Eye (tissue), 1 donor: ENCODE measurements at places on chromosomes 7 and 10.
A peak's percentile ranks its signal among the peaks of the same experiment; 100 is the strongest.

DNA sequence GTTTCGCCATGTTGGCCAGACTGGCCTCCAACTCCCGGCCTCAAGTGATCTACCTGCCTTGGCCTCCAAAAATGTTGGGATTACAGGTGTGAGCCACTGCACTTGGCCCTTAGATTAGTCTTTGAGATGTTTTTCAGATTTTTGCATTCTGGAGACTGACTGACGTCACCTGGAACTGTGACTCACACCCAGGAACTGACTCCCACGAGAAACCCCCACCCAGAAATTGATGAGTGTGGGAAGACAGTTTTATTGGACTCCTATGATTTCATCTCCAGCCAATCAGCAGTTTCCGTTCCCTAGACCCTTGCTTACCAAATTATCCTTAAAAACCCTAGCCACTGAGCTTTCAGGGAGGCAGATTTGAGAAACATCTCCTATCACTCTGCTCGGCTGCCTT lies 867.3 kb downstream of the TYW1 start:
- DNase-seq = no peak

DNA sequence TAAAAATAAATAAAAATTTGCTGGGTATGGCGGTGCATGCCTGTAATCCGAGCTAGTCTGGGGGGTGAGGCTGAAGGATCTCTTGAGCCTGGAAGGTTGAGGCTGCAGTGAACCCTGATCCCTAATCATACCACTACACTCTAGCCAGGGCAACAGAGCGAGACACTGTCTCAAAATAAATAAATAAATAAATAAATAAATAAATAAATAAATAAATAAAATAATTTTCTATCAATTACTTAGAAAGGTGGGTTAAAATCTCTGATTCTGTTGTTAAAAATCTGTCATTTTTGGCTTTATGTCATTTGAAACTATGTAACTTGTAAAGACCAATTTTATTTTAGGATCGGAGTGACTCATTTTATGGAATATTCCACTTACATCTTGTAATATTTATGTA lies 958.6 kb downstream of the NXPH1 start:
- no peak for DNase-seq

DNA sequence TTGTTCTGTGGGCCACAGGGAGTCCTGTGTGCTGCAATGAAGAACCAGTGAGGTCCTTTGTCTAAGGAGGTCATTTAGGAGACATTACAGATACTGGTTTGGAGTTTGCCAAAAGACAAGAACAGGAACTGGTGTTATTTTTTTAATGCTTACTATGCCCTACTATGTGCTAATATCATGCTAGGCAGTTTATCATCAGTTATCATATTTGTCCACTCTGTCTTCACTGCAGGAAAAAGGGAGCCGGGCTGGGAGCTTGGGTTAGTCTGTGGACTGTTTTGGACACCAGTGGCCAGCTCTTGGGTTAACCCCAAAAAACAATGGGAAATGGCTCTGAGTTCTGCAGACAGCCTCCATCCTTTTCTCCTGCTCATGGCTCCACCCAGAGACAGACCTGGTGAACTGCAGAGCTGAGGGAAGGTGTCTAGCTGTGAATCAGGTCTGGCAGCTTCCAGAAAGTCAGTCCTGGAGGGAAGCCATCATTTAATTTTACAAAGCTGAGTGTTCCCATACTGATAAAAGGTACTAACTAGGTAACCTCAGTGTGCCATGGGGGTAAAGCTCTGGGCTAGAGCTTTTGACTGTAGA lies 101.2 kb upstream of the ZNF746 start:
- DNase-seq = peak; percentile 17

GRCh38 chr7:6409944-6410693 lies 37.6 kb downstream of the DAGLB start:
- DNase-seq = no peak

DNA sequence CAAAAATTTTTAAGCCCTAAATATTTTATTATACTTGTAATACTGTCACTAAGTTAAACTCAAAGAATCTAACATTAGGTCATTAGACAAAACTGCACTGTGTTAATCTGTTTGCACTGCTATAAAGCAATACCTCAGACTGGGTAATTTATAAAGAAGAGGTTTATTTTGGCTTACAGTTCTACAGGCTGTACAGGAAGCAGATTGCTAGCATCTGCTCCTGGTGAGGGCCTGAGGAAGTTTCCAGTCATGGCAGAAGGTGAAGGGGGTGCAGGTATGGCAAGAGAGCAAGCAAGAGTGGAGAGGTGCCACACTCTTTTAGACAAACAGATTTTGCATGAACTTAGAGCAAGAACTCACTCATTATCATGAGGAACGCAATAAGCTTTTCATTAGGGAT lies 125.7 kb downstream of the IMMP2L start:
- DNase-seq = no peak

- DNase-seq = no peak
Measured at GRCh38 chr7:116872026-116872425, 9.6 kb downstream of the CAPZA2 start.

DNA sequence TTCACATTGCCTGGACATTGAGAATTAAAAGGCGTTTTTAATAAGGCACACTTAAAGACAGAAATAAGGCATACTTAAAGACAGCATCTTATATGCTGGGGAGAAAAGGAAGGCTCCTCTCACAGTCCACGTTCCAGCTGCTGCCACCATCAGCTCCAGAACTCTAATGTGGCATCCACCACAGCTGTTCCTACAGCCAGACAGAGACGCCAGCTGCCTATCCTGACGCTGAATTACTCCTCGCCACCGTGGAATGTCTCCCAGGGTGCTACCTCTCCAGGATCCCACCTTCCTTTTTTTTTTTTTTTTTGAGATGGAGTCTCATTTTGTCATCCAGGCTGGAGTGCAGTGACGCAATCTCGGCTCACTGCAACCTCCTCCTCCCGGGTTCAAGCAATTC lies 30.8 kb downstream of the SLC37A3 start:
- DNase-seq = no peak

DNA sequence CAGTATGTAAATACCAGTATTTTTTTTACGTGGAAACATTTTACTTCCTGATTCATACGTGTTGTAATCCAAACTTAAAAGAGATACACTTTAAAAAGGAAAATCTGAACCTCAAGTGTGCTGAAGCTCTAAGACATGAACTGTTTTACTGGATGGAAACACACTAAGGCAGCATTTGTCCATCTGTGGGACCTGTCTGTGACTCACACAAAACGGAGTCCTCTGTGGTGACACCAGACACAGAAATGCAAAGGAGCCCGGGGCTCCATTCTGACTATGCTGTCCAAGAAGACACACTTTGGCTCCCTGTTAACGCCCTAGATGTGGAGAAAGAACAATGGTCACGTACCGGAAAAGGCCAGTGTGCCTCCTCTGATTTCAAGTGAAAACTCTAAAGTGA lies 23.9 kb downstream of the RNF133 start:
- DNase-seq = no peak

DNA sequence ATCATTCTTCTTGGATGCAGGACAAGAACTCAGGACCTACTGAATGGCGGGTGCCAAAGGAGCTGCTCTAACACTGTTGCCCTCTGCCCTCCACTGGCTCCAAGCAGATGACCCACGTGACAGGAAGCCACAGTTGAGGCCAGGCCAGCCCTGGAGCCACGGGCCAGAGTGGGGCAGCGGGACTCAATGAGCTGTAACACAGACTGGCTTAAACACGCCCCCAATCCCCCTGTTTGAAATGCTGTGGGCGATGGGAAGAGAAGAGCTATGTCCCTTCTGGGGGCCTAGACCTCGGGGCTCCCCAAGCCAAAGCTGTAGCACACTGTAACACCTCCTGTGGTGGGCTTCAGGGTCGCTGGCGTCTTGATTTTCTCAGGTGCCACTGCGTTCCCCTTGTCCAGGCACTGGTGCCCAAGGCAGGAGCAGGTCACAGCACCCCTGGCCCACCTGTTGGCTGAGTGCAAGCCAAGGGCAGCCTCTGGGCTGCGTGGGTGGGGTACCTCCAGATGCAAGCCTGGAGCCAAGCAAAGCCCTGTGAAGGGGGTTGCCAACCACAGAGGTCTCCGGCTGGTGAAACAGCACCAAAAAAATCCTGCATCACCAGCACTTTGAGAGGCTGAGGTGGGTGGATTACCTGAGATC lies 18.6 kb upstream of the ZMIZ2 start:
- no peak for DNase-seq

DNA sequence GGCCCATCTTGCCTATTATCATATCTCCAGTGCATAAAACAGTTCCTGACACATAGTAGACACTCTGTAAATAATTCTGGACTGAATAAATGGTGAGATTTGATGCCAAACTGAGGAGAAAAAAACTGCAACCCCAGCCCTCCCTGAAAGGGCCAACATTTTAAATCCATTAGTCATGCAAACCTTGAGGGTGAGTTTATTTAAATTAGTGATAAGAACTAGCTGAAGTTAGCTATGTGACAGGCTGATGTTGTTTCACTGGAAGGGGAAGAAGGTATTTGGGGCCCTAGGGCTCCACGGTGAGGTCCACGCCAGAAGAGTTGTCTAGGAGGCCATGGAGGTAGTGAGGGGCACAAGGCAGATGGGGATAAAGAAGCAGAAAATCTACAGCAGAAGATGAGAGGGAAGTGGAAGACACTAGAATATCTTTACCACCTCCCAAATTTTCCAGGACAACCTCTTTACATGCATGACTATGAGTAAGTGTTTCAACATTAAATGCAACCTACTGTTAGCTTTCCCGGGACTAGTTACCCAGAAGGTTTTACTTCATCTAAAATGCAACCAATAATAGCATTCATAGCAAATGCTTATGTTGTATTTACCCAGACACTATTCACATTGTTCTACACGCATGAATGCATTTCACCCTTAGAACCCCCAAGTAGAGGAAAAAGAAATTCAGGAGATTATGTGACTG lies 183.2 kb upstream of the LYZL1 start:
- DNase-seq = no peak

DNA sequence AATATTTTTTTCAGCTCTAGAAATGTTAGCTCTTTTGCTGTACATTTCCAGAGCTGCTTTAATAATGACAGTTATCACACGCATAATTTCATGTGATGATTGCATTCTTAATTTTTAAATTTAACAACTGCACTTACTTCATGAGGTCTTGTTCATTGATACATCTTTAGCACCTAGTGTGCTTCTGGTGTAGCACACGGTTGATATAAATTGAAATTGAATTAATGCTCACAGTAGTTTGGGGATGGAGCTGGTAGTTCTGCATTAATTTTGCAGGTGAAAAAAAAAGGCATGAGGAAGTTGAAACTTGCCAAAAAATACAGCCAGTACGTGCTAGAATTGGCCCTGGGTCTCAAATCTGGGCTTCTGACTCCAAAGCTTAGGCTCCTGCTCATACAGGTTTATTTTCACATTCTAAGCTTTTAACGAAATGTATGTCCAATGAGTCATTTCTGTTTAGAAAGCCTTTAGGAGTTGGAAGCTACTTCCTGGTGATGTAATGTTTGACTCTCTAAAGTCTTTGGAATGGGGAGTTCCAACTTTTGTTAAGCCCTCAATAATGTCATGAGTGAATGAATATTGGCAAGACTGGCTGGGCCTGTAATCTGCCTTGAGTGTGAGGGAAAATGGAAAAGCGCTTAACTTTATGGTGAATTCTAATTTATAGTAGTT lies 62.5 kb downstream of the DAGLB start:
- peak; percentile 61 for DNase-seq

DNA sequence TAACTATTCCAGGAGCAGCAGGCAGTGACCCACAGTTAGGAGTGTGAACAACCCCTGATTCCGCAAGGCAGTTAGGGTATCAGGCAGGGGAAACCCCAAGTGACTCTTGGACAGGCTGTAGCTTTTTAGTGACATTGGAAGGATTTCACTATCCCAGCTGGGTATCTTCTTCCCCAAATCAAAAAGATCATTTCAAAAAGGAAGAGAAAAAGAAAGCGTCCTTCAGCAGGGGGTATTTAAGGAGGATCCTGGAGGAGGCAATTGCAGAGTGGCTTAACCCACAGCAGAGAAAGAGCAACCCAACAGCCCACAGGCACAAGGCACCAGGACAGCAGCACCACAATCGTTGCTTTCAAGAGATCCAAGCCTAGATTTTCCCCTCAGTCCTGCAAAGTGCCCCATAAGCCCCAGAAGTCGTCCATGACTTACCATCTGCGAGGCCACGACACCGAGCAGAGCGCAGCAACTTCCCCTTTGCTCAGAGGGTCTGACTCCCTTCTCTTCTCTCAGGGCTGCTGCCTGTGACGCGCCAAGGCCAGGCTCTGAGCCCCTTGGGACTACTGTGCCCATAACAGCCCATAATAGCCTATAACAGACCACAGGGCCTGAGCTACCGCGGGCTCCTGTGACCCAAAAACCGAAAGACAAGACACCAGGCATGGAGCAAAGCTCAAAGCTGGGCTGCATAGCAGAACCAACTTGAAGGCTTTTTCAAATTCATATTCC lies 19.8 kb downstream of the PIK3AP1 start:
- DNase-seq = no peak

DNA sequence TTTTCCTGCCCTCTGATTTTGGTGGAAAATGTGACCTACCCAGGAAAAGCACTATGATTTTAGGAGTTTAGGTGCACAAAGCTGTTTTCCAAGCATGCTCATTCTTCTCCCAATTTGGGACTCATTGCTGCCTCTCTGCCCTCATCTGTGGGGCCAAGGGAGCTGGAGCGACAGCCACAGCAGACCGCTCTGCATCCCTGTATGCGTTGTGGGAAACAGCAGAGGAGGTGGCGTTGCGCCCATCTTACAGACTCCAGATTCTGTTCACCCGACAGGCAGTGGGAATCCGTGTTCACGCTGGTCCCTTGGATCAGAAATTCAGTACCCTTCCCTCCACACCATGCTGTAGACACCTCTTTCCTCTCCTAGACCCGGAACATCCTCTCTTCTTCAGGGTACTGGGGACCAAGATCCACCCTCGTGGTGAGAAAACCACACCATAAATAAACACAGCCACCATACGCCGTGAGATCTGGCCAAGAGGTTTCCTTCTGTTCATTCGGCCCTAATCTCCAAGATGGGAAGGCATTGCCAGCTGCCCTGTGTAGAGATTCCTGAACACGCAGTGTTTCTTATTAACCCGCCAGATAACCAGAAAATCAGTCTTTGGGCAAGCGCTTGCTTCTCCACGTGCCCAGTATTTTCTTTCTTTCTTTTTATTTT lies 87.9 kb downstream of the CUX1 start:
- no peak for DNase-seq

GRCh38 chr7:151863386-151864079 lies 13.4 kb downstream of the PRKAG2 start:
- DNase-seq = no peak

- no peak for DNase-seq
Measured at GRCh38 chr10:101772895-101773761, 2.8 kb downstream of the FGF8 start.

- no peak for DNase-seq
Measured at GRCh38 chr10:17527514-17528146, 73.2 kb upstream of the ST8SIA6 start.

- no peak for DNase-seq
Measured at GRCh38 chr7:138913783-138914182, 67.4 kb downstream of the KIAA1549 start.

- DNase-seq = no peak
Measured at GRCh38 chr7:315516-316265, 25.7 kb downstream of the FOXL3 start.

- peak; percentile 28 for DNase-seq
Measured at GRCh38 chr10:120075349-120075748, 182.8 kb downstream of the SEC23IP start.

DNA sequence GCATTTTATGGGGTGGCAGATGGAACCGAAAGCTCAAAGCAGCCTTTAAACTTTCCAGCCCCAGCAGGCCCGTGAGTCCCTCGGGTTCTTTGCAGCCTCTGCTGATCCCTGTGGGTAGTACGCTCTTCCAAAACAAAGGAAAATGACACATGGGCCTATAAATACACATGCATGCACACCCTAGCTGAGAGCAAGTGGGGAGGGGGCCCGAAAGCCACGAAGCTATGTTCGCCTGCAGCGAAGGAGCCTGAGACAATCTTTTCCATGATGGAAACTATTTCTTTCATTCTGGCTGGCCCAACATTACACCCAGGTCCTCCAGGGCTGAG lies 32.2 kb downstream of the CALML5 start:
- peak; percentile 53 for DNase-seq
